ENCODE measurements at places on chromosomes 3 and 15.

DNA sequence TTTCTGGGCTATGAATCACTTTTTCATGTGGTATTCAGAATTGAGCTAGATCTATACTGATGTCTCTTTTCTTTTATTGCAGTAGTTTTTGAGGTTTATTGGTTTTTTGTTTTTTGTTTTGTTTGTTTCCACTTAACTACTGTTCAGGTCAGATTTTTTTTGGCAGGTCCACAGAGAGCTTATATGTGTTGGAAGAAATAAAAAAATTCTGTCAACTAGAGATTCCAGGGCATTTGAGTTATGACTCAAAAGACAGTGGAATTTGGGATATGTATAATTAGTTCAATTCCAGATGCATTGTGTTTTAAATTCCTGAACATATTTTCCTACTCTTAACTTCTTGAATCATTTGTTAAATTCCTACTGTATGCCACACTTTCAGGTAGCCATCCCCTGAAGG lies 727.2 kb downstream of the SI start:
- DNase-seq, result no peak

DNA sequence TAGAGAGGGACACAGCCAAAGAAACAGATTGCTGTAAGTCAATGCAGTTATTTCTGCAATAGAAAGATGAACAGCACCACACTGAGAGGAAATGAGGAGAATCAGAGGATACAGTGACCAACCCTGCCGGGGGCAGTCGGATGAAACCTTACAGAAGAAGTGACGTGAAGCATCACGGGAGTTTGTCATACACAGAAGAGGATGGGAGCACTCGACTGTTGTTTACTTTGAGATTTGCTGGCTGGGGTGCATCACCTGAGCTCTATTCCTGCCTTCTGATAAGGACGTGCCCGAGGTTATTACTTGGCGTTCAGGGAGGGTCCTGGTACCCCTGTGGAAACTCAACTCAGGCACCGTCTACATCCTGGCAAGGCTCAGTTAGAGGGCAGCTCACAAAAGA lies 45.4 kb downstream of the MAGEF1 start:
- peak; percentile 54 for DNase-seq

DNA sequence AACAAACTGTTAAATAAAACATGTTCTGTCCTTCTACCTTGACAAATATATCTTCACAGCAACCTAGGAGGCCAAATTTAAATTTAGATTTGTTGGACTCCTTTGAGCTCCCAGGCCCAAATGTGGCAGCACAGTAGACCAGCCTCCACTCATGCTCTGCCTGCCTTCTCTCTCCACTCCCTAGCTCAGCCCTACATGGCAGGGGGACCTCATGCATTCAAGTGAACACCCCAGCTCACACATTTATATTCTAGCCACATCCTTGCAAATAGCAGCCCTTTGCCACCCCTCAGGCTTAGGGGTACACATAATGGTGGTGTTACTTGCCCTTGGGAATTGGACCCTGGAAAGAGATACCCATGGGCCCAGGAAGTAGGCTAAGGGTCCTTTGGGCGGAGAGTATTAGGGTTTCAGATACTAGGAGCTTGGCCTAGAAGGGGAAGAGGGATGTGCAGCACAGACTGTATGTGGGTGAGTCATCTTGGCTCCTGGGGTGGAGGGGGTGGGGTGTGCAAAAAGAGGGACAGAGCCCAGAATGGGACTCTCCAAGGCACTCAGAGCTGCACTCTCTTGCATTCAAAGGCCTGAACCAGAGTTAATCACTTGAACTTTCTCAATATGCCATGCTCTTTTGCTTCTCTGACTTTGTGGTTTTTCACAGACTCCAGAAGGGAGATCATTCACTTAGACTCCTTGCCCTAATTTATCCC lies 268.4 kb upstream of the ROPN1 start:
- no peak for DNase-seq

GRCh38 chr3:39122813-39123212 lies 15.3 kb downstream of the TTC21A start:
- DNase-seq, result no peak

- no peak for DNase-seq
Observed at GRCh38 chr3:11913316-11913715, 66.6 kb upstream of the TAMM41 start.

DNA sequence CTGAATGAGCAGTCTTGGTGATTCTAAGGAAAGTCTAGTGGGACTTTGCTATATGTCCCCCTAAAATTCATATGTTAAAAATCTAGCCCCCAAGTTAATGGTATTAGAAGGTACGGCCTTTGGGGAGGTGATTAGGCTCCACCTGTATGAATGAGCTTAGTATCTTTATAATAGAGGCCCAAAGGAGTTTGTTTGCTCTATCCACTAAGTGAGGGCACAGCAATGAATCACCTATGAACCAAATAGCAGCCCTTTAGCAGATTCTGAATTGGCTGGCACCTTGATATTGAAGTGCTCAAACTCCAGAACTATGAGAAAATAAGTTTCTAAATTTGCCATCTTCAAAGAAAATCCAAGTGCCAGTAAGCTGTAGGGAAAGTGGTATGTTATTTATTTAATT lies 187.9 kb downstream of the SUCNR1 start:
- no peak for DNase-seq

GRCh38 chr3:141426404-141427034 lies 58.2 kb downstream of the ZBTB38 start:
- DNase-seq, result peak; percentile 83

DNA sequence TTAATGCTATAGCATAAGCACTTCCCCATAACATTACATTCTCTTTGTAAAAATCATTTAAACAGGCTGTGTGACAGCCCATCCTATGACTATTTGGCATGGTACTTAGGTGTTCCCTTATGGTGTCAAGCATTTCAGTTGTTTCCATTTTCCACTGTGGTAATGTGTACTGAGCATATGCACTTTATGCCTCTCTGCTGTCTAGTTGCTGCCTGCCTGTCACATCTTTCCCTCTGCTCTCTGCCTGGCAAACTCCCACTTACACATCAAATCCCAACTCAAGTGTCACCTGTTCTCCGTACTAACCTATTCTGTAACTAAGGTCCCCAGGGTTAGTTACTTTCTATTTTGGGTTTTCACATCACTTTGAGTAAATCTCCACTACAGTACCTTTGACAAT lies 84.4 kb upstream of the STRIT1 start:
- DNase-seq, result no peak

DNA sequence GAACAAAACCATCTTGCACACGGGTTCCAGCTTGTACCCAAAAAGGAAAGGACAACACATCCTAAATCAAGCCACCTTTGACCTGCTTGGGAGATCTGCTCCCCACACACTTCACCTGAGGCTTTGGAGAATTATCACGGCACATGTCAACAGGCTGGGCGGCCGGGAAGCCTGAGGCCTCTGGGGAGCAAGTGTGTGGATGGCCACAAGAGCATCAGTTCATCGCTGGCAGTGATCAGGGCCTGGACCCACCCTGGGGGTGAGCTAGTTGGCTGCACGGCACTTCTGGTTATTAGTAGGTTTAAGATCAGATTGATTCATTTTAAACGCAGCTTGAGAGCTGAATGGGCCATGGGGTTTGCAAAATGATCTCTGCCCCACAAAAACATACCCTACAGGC lies 108.5 kb downstream of the CHSY1 start:
- no peak for DNase-seq

GRCh38 chr15:32767236-32767635 lies 49.4 kb downstream of the GREM1 start:
- peak; percentile 7 for DNase-seq

- no peak for DNase-seq
Observed at GRCh38 chr3:52528586-52529375, 4.9 kb downstream of the NT5DC2 start.

GRCh38 chr3:128320551-128321340 lies 145.9 kb downstream of the DNAJB8 start:
- DNase-seq, result no peak

DNA sequence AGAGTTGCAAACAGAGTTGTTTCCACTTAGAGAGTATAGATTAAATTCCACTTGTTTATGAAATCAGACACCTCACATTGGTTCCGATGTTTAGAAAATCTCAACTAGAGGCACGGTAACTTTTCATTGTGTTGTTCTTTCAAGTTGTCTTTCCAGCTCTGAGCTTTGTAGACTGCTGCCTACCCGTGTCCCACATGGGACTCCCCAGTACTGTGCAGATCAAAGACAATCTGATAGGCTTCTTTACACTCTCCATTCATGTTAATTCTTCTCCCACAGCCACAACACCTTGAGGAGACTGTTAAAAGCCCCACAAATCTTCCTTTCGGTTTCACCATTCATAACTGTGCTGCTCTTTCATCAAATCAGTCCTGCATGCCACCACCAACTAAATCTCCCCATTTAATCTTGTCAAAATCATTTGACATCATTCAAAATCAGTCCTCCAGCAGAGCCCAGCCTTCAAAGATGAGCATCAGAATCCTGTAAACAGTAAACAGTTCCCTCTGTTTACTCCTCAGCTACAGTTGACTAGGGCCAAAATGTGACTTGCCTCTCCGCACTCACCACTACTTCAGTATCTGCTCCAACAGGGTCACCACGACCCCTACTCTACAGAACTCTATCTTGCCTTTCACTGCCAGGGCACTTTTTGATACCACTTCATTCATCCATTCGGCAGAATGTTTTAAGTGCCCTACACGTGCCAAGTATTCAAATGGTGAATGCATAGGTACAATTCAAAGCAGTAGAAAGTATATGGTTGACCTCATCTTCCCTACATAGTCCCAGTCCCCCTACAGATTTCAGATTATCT lies 8.3 kb downstream of the ANXA2 start:
- DNase-seq, result no peak

GRCh38 chr3:11928381-11928780 lies 75.8 kb upstream of the SYN2 start:
- DNase-seq, result no peak

DNA sequence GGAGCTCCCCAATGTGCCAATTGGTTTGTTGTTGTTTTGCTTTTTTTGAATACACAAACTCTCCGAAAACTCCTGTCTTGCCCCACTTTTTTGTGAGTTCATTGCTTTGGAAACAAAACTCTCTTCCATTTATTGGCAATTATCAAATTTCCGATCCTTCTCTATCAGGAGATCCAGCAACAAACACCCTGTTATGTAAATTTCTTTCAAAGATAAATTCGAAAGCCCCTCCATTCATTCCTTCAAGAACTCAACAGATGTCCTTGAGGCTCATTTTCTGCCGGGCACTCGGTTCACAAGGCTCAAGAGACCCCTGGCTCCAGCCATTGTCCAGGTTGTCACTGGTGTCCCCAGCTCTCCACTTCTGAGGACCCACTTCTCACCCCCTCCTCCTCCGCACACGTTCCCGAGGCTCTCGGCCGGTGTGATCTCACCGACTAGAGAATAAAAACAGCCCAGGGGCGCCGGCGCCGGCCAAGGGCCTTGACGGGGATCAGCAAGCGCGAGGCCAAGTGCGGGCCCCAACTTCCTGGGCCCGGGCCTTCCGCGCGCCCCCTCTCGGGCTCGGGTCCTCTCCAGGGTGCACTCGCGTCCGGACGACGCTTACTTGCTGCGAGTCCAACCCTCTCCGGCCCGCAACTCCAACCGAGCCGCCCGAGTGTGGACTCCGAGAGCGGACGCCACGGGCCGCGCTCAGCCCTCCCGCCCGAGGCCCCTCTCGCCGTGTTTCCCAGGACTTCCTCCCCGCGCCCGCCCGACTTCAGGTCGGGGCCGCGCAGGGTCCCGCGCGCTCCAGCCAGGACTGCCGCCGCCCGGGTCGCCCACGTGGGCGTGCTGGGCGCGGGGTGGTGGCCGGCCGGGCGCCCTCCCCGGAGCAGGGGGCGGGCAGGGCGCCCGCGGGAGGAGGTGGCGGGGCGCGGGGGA lies 533 bp upstream of the SMAD3 start:
- DNase-seq, result peak; percentile 82

GRCh38 chr3:195078891-195079440 lies 192.0 kb downstream of the XXYLT1 start:
- no peak for DNase-seq

GRCh38 chr3:61136191-61136590 lies 115.1 kb downstream of the FHIT start:
- no peak for DNase-seq

DNA sequence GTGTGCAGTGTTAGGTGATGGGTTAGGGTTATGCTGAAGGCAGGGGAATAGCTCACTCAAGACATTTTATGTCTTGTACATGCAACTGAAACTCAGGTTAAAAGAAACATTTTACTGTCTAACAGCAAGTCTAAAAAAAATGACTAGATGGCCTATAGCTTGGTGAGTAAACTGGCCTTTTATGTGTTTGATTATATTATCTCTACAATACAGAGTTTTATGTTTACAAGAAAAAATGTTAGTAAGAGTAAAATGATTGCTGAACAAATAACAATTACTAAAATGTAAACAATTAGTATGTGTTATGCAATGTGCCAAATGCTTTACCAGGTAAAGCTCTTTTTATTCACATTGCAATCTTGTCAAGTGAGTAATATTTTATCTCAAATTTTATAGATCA lies 1039.6 kb downstream of the ROBO2 start:
- no peak for DNase-seq

- DNase-seq, result no peak
Observed at GRCh38 chr3:147428326-147428725, 19.2 kb downstream of the ZIC1 start.

GRCh38 chr3:177565981-177566380 lies 368.7 kb upstream of the TBL1XR1 start:
- no peak for DNase-seq

- no peak for DNase-seq
Observed at GRCh38 chr3:188853856-188854771, 317.7 kb upstream of the TPRG1 start.

DNA sequence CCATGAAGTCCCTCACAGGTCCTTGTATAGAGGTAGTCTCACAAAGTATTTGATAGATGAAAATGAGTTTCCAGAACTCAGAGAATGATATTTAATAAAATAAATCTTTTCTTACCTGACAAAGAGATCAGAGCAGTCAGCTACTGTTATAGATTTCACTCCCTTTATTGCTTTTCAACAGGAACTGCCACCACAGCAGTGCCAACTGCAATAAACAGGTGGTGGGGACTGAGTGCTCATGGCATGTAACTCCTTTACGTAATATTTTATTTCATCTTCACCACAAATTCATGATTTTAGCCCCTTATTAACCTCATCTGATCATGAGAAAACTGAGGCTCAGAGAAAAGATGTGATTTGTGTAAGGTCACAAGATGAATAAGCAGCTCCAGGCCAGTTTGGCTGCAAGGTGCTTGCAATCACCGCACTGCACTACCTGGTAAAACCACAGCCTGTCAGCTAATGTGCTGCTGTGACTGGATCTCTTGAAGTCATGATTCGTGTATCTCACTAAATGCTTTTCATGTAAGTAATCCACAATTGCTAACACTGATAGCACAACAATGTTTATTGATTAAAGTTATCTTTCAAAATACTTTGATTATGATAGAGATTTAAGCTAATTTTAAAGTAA lies 78.8 kb downstream of the WNT5A start:
- no peak for DNase-seq

- no peak for DNase-seq
Observed at GRCh38 chr15:58755956-58756355, 6.4 kb upstream of the ADAM10 start.

DNA sequence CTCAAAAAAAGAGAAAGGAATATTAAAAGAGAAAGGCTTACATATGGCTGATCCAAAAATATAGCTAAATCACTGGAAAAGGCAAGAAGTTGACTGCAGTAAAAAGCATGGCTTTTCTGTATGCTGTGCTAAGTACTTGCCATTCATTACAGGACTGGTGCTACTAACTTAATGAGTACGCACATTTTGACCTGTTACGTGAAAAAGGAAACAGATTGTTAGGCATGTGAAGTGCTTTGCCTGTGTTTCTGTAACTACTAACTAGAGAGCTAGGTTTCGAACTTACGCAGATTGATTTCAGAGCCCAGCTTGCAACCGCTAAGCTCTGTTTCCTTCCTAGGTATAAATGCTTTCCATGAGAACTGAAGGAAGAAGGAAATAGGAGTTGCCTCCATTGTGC lies 2.8 kb downstream of the TRNT1 start:
- DNase-seq, result no peak

- no peak for DNase-seq
Observed at GRCh38 chr3:73774645-73775044, 149.9 kb upstream of the PDZRN3 start.

All from hepatocyte (in vitro differentiated cells).